ENCODE measurements at places on chromosomes 12 and 14.

GRCh38 chr14:94355191-94355794, 32.2 kb upstream of the SERPINA6 start:
- peak; percentile 61 for DNase-seq
- no peaks in the 10 kb centered on the region for H3K27me3 ChIP-seq
- no peak overlapping the region for H3K27ac ChIP-seq
- H3K4me1 ChIP-seq, result 0 out of 2 replicates have a peak, but pooled peaks cover 8% of the 10 kb centered on the region
- H3K36me3 ChIP-seq, result no peaks in the 10 kb centered on the region

GRCh38 chr12:5458229-5459050, 26.5 kb downstream of the NTF3 start:
- H3K4me1 ChIP-seq, result peaks cover 5% of the 10 kb centered on the region
- no peaks in the 10 kb centered on the region for H3K27me3 ChIP-seq
- H3K27ac ChIP-seq, result no peak overlapping the region
- H3K36me3 ChIP-seq, result no peaks in the 10 kb centered on the region
- no peak overlapping the region for H3K4me3 ChIP-seq

- H3K36me3 ChIP-seq, result no peaks in the 10 kb centered on the region
- H3K4me1 ChIP-seq, result peaks cover 2% of the 10 kb centered on the region
- no peaks in the 10 kb centered on the region for H3K27me3 ChIP-seq
These were observed 59.4 kb downstream of the HELB start for GRCh38 chr12:66361703-66362102.

DNA sequence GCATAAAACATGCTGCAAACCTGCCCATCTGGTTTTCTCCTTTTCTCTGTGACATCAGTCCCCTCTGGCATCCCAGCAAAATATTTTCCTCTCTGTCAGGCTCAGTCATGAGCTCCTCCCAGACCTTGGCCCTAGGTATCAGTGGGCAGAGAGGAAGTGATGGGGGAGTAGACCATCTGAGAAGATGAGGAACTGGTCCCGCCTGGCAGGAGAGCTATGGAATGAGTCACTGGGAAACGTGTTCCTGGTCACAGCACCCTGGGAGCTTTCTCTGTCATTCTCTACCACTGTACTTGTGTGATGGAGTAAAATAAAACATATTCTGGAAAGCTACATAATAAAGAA, 5.0 kb upstream of the SRSF9 start:
- no peaks in the 10 kb centered on the region for H3K36me3 ChIP-seq
- no peak overlapping the region for H3K27ac ChIP-seq
- no peak for DNase-seq
- no peaks in the 10 kb centered on the region for H3K4me1 ChIP-seq

GRCh38 chr14:50086321-50086711, 30.1 kb downstream of the VCPKMT start:
- no peak overlapping the region for H3K4me3 ChIP-seq
- H3K27me3 ChIP-seq, result no peaks in the 10 kb centered on the region
- no peaks in the 10 kb centered on the region for H3K4me1 ChIP-seq
- no peak for DNase-seq

GRCh38 chr12:3229577-3229976, 152.4 kb downstream of the TSPAN9 start:
- H3K27me3 ChIP-seq, result no peaks in the 10 kb centered on the region
- H3K4me3 ChIP-seq, result no peak overlapping the region
- H3K27ac ChIP-seq, result no peak overlapping the region
- peaks cover 36% of the 10 kb centered on the region for H3K4me1 ChIP-seq
- no peak for DNase-seq

DNA sequence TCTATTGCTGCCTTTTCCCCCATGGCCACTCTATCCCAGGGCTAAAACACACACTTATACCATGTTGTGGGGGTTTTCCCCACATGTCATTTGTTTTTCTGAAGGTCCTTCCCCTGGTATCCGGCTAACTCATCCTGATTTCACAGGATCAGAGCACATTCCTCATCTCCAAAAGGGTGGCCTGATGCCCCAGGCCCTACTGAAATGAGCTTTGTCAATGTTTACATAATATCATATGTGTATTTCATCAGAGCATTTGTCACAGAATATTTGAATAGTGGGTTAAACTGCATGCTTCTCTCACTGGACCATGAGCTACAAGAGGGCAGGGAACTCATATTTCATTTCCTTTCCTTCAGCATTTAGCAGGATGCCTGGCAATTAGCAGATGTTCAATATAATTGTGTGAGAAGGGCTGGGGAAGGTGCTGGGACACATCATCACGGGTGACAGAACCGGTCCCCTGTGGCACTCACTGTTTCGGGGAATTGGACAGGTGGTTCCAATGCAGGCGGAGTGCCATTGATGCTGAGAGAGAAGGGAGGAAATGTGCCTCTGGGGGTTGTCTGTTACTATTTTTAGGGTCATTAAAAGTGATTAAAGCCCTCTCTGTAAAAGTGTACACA, 26.8 kb downstream of the EMP1 start:
- H3K27ac ChIP-seq, result no peak overlapping the region
- H3K36me3 ChIP-seq, result no peaks in the 10 kb centered on the region
- no peak for DNase-seq
- H3K4me3 ChIP-seq, result no peak overlapping the region

DNA sequence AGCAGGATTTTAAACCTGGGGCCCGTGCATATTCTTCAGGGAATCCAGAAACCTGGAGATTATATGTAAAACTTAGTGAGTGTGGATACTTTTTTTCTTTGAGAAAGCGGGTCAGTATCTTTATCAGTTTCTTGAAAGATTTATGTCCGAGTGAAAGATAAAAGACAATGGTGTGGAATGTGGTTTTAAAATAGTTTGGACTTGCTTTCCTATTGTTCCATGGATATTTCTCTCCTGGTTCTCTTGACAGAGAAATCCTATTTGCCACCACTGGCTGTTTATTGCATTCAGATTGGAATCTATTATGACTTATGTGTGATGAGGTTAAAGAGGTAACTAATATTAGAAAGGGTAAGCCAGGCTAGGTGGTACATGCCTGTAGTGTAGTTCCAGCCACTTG, 27.4 kb downstream of the KTN1 start:
- no peaks in the 10 kb centered on the region for H3K36me3 ChIP-seq
- H3K27me3 ChIP-seq, result no peaks in the 10 kb centered on the region
- H3K4me1 ChIP-seq, result peaks cover 27% of the 10 kb centered on the region
- DNase-seq, result no peak
- H3K27ac ChIP-seq, result no peak overlapping the region

GRCh38 chr12:51028126-51028812, 2.1 kb upstream of the SLC11A2 start:
- no peak for DNase-seq
- H3K4me1 ChIP-seq, result peaks cover 9% of the 10 kb centered on the region
- no peaks in the 10 kb centered on the region for H3K36me3 ChIP-seq
- 0 out of 2 replicates have a peak overlapping the region, but pooled peaks have one; percentile 2 for H3K4me3 ChIP-seq
- no peaks in the 10 kb centered on the region for H3K27me3 ChIP-seq

GRCh38 chr12:123126294-123127181, 24.4 kb downstream of the PITPNM2 start:
- no peaks in the 10 kb centered on the region for H3K36me3 ChIP-seq
- DNase-seq, result peak; percentile 19
